ENCODE measurements at places on chromosomes 12 and 14.

DNA sequence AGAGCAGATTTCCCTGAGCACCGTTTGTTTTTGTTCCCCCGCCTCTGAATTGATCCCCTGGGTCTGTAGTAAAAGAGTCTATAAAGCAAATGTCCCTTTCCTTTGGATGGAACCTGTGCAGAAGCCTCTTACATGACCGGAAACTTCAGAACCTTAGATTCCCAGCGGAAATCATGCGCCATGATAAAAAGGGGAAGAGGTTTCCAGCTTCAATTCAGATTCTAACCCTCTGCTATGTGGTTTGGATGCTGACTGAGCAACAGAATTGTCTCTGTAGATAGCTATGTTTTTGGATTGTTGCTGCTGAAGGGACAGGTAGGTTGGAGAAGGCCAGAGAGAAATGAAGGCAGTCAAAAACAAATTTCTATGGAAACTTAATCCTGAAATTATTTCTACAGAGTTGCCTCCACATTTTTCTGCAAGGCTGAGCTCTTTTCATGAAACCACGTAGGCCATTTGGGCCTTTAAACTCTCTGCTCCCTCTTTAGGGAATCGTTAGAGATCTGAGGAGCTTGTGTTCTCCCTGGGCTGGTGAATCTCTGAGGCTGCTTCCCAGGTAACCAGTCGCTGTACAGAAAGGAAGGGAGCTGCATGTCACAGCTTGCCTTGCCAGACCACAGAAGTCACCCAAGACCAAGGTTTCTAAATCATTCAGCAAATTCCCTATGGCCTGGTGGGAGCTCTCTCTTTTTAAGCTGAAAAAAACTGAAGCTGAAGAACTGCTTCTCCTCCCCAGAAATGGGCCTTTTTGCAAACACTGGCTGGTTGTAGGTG is 28.7 kb upstream of the OR10P1 start:
- DNase-seq = no peak

DNA sequence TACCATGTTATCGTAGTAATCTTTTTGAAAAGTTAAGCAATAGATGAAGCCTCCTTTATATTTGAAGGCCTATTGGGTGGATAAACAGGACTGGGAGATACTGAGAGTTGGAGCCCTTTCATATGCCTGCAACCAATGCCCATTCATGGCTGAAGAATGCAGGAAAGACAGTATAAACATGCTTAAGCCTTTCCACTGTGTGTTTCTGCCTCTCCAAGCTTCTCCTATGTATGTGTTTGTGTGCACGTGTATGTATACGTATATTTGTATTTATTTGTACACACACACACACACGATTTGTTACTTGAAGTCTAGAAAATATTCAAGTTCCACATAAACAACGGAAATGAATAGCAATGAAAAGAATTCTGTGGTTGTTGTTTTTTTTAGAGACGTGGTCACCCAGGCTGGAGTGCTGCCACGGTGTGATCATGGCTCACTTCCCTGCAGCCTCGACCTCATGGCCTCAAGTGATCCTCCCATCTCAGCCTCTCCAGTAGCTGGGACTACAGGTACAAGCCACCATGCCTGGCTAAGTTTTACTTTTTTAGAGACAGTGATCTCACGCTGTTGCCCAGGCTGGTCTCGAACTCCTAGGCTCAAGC is 1453.5 kb downstream of the AACS start:
- DNase-seq = no peak

DNA sequence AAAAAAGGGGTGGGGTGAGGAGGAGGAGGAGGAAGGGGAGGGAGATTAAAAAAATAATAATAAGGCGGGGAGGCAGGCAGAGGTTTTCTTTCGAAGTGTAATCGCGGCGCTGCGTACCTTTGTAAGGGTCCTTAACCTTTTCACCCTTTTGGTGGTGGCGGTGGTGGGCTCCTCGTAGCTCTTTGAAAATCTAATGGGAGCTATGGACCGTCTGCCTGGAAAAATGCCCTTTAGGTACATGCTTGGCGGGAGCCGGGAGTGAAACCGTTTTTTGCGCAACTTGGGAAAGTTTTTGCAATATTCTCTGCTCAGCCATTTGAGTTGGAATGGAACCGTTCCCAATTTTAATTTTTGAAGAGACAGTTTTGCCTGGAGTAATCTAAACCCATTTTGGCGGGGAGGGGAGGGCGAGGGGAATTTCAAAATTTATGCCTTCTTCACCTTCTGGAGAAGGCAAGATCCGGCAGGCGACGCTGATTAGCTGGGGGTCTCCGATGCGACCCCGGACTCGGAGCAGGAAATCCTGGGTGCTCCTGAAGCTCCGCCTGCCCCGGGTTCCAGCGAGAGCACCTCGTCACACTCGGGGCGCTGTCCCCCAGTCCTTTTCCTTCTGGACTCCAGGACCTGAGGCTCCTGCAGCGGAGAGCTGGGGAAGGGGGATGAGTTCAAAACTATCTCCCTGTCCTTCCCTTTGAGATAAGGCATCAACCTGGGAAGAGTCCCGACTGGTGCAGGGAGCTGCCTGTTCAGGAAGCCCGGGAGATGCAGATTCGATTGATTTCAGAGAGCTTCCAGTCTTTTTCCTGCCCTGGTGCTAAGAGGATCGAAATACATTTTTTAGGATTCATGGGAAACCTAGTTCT is 74.6 kb upstream of the TBX5 start:
- DNase-seq = no peak

DNA sequence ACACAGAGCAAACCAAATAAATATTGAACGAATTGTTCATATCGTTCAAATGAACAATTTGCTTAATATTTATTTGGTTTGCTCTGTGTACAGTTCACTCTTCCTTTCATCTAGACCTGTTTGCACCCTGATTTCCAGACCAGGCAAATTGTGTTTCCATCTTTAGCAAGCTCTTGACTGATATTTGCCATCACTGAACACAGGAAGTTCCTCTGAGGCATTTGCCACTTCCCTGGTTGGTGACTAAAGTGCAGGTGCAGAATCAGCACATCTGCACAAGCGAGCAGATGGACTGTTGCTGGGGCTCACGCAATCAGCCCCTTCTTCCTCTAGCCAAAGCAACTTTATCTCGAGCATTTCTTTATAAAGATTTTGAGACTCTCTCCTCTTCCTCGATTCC is 112.9 kb downstream of the DAAM1 start:
- peak; percentile 2 for DNase-seq

GRCh38 chr12:58894040-58894439 is 26.3 kb downstream of the LRIG3 start:
- no peak for DNase-seq

DNA sequence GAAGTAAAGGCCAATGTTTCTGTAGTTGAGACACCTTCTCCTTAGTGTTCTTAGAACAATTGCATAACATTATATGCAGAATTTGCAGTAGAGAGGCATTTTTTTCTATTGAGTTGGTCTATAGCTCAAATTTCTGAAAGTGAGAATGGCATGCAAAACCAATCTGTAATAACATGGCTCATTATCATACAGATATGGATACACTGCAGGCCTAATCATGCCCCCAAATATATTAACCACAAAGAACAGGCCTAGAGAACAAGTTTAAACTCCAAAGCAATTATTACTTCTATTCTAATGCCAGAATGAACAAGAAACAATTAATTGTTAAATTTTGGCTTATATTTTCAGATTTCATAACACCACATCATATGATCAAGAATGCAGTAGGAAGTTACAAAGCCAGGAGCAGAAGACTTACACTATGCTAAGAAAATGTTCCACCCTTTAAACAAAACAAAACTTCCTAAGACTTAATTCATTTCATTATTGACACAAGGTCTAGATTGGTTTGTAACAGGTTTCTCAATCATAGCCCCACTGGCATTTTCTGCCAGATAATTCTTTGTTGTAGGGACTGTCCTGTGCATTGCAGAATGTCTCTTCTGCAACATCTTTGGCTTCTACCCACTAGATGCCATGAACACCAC is 26.9 kb downstream of the TMTC1 start:
- no peak for DNase-seq

DNA sequence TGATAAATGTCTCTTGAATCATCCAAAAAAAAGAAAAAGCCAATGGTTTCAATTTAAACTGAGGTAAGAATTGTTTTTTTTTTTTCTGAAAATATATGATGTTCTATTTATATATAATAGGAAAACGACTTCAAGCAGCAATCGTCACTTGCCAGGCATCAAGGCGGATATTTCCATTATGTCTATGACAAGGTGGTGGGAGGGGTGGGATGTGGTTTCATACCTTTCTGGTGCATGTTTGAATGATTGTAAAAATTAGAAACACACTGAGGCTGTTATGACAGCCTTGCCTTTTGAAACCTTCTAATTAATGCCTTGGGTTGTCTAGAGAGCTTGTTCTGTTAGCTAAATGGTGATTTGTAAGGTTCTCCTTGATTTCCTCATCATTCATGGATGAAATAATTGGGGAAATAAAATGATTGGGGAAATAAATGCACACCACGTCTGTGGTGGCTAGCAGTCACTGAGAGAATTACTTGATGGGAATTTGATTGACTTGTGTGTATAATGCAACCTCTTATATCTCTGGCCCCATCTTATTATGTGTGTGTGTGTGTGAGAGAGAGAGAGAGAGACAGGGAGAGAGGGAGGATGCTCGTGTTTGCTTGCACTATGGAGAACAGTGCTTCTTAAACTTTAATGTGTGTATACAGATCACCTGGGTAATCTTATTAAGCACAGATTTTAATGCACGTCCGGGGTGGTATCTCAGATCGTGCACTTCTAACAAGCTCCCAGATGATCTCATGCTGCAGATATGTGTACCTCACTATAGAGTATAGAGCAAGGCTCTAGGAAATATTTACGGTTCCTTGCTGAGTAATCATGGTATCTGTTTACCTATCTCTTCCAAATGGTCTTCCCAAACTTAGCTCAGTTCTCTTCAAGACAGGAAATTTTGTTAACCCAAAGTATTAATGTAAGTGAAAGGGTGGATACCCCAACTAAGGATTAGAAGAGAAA is 502.6 kb downstream of the DIO2 start:
- DNase-seq = no peak

GRCh38 chr12:78684419-78684818 is 180.2 kb upstream of the SYT1 start:
- no peak for DNase-seq

- DNase-seq = no peak
These were observed 51.3 kb upstream of the GALNT9 start for GRCh38 chr12:132380641-132381040.

GRCh38 chr12:121461048-121461447 is 61.1 kb downstream of the RNF34 start:
- DNase-seq = no peak

GRCh38 chr14:93991649-93992048 is 5.5 kb upstream of the CCDC197 start:
- no peak for DNase-seq

- DNase-seq = no peak
These were observed 24.6 kb upstream of the NCOR2 start for GRCh38 chr12:124592050-124592449.

DNA sequence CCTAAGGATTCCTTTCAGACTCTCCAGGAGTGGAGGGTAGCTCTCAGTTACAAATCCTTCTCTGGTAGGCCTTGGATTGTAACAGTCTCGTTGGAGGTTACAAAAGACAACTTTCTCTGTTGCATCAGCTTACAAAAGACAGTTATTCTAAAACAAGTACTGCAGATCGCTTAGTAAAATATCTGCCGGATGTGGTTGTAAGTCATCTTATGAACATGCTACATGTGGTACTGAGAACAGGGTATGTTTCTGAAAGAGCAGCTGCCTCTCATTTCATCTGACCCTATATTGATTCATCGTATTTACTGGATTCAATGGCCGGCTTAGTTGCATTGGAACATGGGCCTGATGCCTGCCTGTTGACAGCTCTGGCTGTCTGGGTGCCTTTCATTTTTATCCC is 157.4 kb downstream of the PTCSC3 start:
- no peak for DNase-seq

- DNase-seq = no peak
These were observed 32.8 kb upstream of the TOMM20L start for GRCh38 chr14:58362798-58363412.

DNA sequence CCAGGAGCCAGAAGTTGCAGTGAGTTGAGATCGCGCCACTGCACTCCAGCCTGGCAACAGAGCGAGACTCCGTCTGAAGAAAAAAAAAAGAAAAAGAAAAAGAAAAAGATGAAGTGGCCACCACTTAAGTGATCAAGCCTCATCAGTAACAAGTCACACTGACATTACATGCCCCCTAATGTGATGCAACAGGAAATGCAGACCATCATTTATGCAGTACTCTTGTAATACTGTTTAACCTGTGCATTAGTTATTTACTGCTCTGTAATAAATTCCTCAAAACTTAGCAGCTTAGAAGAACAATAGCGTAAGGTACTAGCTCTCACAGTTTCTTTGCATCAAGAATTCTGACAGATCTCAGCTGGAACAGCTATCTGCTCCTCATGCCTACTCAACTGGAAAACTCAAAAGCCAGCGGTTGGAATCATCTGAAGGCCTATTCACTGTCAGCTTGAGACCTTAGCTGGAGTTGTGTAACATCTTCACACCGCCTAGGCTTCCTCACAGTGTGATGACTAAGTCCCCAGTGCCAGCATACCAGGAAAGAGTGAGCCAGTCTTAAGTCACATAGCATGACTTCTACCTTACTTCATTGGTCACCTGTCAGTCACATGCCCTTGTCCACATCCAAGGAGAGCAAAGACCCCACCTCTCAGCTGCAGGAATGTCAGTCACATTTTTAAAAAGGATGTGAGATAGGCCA is 31.5 kb downstream of the EPS8 start:
- no peak for DNase-seq

DNA sequence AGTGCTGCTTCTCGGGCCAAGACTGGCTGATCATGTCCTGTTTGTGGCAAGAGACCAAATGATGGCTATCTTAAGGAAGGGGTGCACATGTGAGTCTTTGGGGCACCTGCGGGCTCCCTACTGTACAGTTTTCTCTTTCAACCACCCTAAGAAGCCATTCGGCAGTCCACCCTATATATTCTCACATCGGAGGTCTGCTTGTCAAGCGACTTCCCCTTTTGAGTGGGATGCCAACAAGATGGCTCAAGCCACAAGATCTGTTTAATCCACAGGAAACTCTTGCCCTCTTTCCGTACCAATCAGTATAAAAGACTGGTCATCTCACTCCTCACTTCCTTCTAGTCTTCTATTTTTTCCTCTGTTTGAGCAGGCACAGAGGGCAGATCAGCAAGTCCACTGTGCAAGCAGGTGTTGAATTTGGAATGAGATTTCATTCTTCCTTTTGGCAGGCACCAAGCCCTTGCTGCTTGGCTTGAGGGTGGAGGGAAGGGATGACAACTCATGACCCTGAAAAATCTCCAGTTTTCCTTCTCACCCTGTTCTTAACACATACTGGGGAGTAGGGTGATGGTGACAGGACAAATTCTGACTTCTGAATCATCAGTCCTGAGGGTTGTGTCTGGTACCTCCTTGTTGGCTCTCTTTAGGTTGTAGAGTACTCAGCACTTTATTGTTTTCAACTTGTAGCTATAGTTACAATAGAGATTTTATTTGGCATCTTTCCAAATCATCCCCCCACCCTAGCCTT is 17.6 kb downstream of the LACRT start:
- no peak for DNase-seq

Data from activated T-cell treated with anti-CD3 and anti-CD28 coated beads for 24 hours (primary cell).